ENCODE measurements at places on chromosomes 1 and 21.

DNA sequence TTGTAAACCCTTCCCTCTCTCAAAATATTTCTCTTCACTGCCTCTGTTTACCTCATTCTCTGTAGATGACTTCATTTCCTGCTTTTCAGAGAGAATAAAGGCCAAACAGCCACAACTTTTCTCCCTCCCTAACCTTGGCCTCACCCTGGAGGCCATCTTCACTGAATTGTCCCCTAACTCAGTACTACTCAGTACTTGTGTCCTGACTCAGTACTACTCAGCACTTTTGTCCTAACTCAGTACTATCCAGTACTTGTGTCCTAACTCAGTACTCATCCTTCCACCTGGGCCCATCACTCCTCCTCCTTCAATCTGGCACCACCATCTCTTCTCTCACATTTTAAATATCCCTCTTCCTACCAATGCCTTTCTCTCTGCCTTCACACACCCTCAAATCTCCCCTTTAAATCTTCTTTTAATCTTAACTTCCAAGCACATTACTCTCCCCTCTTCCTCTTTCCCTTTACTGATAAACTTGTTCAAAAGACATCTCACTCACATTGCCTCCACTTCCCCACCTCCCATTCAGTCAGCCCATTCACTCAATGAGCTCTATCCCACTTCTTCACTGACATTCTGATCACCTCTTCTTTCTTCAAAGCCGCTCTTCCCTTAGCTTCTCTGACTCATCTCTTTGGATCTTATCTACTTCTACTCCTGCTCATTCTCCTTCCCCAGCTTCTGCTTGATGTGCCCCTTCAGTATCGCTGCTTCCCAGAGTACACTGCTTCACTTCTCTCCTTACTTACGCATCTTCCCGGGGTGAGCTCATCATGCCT lies 121.4 kb downstream of the RNF220 start:
- H3K27me3 ChIP-seq = peaks cover 12% of the 10 kb centered on the region
- no peak for DNase-seq
- no peaks in the 10 kb centered on the region for H3K4me1 ChIP-seq
- no peak overlapping the region for H3K27ac ChIP-seq

DNA sequence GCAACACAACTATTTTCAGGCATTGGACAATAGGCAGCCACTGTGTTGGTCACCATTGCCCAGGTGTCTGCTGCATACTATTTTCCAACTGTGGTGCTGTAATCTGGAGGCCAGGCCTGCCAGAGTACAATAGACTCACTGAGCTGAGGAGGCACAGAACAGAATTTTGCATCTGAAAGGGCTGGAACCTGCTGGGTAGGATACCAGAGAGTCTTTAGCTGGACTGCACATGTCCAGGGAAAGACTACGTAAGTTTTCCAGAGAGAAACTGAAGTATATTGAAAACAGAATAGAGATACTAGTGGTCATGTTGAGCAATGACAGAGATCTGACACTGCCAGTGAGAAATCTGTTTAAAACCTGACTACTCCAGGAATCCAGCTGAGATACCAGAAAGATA lies 200.8 kb downstream of the RASAL2 start:
- H3K27me3 ChIP-seq = no peaks in the 10 kb centered on the region
- no peak for DNase-seq
- H3K4me1 ChIP-seq = no peaks in the 10 kb centered on the region
- H3K27ac ChIP-seq = no peak overlapping the region

DNA sequence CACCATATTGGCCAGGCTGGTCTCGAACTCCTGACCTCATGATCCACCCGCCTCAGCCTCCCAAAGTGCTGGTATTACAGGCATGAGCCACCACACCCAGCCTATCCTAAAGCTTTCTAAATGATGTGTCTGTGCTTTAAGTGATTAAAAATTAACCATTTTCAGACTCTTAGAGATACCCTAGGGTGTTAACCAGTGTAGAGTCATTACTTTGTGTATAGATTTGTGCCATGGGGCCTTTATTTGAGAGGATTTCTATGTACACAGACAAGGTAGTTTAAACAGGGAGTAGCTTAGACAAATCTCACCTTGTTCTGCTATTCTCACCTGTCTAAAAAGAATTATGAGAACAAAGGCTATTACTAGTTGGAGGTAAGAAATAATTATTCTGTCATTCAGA lies 12.7 kb upstream of the PLEKHM2 start:
- no peaks in the 10 kb centered on the region for H3K27me3 ChIP-seq
- no peak for DNase-seq
- H3K27ac ChIP-seq = no peak overlapping the region
- H3K4me1 ChIP-seq = peaks cover 5% of the 10 kb centered on the region
- no peak overlapping the region for H3K4me3 ChIP-seq
- no peaks in the 10 kb centered on the region for H3K36me3 ChIP-seq

DNA sequence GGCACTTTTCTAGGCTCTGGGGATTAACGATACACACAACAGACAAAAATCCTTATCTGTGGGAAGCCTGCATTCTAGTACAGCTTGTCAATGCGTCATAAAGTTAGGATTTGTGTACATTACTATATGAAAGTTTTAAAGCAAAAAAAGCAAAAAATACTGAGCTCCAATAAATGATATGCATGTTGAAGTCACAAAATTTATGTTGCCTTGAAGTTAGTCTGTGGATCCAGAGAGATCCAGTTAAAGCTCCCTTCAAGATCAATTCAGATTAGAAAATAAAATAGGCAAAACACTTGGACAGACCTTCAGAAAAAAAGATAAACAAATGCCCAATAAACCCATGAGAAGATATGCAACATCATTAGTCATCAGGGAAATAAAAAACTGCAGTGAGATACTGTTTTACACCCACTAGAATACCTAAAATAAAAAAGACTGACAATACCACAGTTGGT lies 33.1 kb upstream of the KCNQ4 start:
- H3K36me3 ChIP-seq = peaks cover 3% of the 10 kb centered on the region
- H3K4me1 ChIP-seq = peaks cover 15% of the 10 kb centered on the region
- no peaks in the 10 kb centered on the region for H3K27me3 ChIP-seq
- H3K27ac ChIP-seq = peak overlapping the region; percentile 63
- no peak overlapping the region for H3K4me3 ChIP-seq
- DNase-seq = no peak

DNA sequence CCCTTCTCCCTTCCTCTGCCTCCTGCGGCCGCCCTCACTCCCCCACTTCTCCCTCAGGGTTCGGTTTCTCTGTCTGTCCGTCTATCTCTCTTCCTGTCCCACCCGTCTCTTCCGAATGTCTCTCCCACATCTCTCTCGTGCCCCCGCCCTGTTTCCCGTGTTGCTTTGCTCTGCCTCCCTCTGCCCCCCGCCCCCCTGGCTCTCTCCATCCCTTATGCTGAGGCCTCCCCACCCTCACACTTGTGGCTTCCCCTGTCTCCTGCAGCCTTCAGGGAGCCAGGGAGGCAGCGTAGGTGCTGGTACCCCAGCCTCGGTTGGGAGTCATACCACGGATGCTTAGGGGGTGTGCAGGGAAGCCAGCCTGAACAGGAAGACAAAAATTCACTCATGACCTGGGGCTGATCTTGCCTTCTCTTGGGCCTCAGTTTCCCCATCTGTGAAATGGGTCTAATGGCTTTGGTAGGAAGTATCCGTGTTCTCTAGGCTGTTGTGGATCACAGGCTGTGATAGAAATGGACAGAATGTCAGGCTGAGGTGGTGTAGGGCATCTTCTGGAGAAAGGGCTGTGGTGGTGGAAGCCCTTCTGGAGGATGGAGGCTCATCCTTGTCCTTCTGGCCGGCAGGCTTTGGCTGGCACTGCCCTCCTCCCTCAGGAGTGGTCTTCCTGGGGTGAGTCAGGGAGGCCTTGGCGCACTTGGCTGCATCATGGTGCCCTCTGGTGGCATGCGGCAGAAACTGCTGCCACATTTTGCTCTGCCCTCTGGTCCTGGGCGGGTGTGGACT lies 55.5 kb downstream of the FOXO6 start:
- no peak overlapping the region for H3K4me3 ChIP-seq
- peaks cover 41% of the 10 kb centered on the region for H3K27me3 ChIP-seq
- peaks cover 2% of the 10 kb centered on the region for H3K4me1 ChIP-seq

DNA sequence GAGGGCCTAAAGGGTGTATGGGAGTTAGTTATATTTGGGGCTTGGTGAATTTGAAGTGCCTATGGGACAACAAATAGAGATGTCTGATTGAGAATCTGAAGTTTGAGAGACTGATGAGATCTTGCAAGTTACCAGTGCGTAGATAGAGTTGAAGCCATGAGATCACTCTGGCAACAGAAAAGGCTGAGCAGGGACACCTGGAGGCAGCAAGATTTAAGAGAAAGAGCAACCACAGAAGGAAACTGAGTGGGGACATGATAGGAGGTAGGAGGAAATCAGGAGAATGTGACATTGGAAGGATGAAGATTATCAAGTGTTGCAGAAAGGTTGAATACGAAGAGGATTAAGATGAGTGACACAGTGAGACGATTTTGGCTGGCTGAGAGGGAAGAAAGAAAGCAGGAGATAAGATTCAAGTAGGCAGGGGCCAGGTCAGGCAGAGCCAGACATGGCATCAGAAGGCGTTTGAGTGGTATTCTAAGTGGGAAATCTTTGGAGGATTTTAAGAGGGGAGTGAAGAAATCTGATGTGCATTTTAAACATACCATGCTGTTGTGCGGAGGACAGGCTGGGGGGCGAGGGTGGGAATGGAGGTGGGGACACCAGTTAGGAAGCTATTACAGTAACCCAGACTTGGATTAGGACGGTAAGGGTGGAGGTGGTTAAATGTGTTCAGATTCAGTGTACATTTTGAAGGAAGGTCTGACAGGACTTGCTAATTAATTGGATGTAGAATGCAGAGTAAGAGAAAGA lies 3.0 kb upstream of the MPL start:
- H3K27ac ChIP-seq = peak overlapping the region; percentile 67
- H3K27me3 ChIP-seq = peaks cover 10% of the 10 kb centered on the region
- H3K36me3 ChIP-seq = peaks cover 8% of the 10 kb centered on the region
- no peak overlapping the region for H3K4me3 ChIP-seq
- peaks cover 7% of the 10 kb centered on the region for H3K4me1 ChIP-seq

- no peak overlapping the region for H3K4me3 ChIP-seq
- DNase-seq = peak; percentile 38
- peaks cover 5% of the 10 kb centered on the region for H3K4me1 ChIP-seq
- H3K36me3 ChIP-seq = peaks cover 6% of the 10 kb centered on the region
- H3K27ac ChIP-seq = no peak overlapping the region
- H3K27me3 ChIP-seq = no peaks in the 10 kb centered on the region
Measured at GRCh38 chr1:93304716-93305138, 41.0 kb upstream of the DR1 start.

- no peak overlapping the region for H3K27ac ChIP-seq
- no peak overlapping the region for H3K4me3 ChIP-seq
- H3K4me1 ChIP-seq = peaks cover 14% of the 10 kb centered on the region
- DNase-seq = no peak
- no peaks in the 10 kb centered on the region for H3K36me3 ChIP-seq
- H3K27me3 ChIP-seq = no peaks in the 10 kb centered on the region
Measured at GRCh38 chr1:246297279-246298265, 209.5 kb downstream of the SMYD3 start.

- no peak for DNase-seq
- no peak overlapping the region for H3K4me3 ChIP-seq
- H3K4me1 ChIP-seq = no peaks in the 10 kb centered on the region
- H3K27me3 ChIP-seq = peaks cover 22% of the 10 kb centered on the region
Measured at GRCh38 chr1:199322278-199322677, 683.4 kb downstream of the PTPRC start.

GRCh38 chr1:167502719-167503462 lies 15.4 kb downstream of the CD247 start:
- H3K36me3 ChIP-seq = peaks cover 6% of the 10 kb centered on the region
- H3K4me3 ChIP-seq = peak overlapping the region; percentile 83
- peak overlapping the region; percentile 98 for H3K27ac ChIP-seq
- DNase-seq = no peak
- no peaks in the 10 kb centered on the region for H3K27me3 ChIP-seq

GRCh38 chr1:52141513-52142219 lies at the start of gene ZFYVE9:
Gene ZFYVE9, plus strand, starts transcription at chr1:52142089. Its CDS starts 91,118 bp downstream, at chr1:52233207.
- DNase-seq = peak; percentile 69
- H3K4me3 ChIP-seq = peak within 1 kb of the TSS; percentile 87
- H3K27me3 ChIP-seq = peaks cover 8% of the 10 kb centered on the region
- peaks cover 36% of the 10 kb centered on the region for H3K4me1 ChIP-seq
- no peaks in the 10 kb centered on the region for H3K36me3 ChIP-seq

GRCh38 chr1:24323281-24323680 lies 4.1 kb downstream of the GRHL3 start:
- no peak for DNase-seq
- H3K36me3 ChIP-seq = no peaks in the 10 kb centered on the region
- H3K4me3 ChIP-seq = no peak overlapping the region
- H3K4me1 ChIP-seq = peaks cover 44% of the 10 kb centered on the region

DNA sequence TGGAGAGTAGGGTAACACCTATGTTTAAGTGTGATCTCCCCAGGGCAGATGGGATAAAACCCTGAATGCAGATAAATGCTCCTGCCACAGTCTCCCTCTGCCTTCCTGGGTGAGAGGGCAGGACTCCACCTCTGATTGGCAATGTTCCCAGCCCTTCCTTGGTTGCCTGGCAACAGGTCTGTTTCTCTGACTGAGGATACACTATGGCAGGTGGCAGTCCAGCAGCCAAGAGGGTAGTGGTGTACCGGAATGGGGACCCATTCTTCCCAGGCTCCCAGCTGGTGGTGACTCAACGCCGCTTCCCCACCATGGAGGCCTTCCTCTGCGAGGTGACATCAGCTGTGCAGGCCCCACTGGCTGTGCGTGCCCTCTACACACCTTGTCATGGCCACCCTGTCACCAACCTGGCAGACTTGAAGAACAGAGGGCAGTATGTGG lies at the start of gene DCDC2B:
DCDC2B (plus strand) TSS at position 199 of the 438 bp plus-strand sequence; CDS start at position 204, 5 bp downstream.
- no peaks in the 10 kb centered on the region for H3K36me3 ChIP-seq
- no peaks in the 10 kb centered on the region for H3K27me3 ChIP-seq
- H3K4me3 ChIP-seq = no peak within 1 kb of the TSS
- no peak within 1 kb of the TSS for H3K27ac ChIP-seq
- no peak for DNase-seq

GRCh38 chr1:153417136-153417888 lies 992 bp downstream of the S100A7A start:
- H3K36me3 ChIP-seq = no peaks in the 10 kb centered on the region
- no peak overlapping the region for H3K4me3 ChIP-seq
- H3K4me1 ChIP-seq = no peaks in the 10 kb centered on the region

- H3K4me3 ChIP-seq = no peak overlapping the region
- no peaks in the 10 kb centered on the region for H3K36me3 ChIP-seq
- no peak for DNase-seq
- H3K27ac ChIP-seq = no peak overlapping the region
- H3K27me3 ChIP-seq = peaks cover 20% of the 10 kb centered on the region
Measured at GRCh38 chr1:3353876-3354275, 100.6 kb upstream of the ARHGEF16 start.

- H3K4me3 ChIP-seq = no peak overlapping the region
- H3K27ac ChIP-seq = no peak overlapping the region
- DNase-seq = no peak
Measured at GRCh38 chr1:220127076-220127475, 33.1 kb downstream of the IARS2 start.

DNA sequence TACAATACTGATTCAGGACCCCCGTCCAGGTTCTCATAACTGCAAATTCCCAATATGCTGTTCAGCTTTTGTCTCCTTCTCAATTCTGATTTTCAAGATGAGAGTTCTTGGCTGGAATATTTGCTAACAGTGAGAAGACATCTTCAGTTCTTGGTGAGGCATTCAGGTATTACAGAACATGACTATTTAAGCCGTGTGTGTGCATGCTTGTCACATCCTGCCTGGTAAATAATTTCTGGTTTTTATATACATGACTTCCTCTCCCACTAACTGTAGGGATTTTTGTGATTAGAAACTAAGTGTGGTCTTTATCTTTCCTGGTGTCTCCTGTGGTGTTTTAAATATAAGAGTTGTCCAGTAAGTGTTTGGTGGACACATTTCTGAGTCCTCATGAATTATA lies 10.2 kb upstream of the SLC19A2 start:
- no peak overlapping the region for H3K27ac ChIP-seq
- H3K4me1 ChIP-seq = peaks cover 2% of the 10 kb centered on the region

- DNase-seq = no peak
- H3K36me3 ChIP-seq = peaks cover 16% of the 10 kb centered on the region
- peak overlapping the region; percentile 68 for H3K27ac ChIP-seq
- H3K4me1 ChIP-seq = peaks cover 40% of the 10 kb centered on the region
Measured at GRCh38 chr1:90723590-90724108, 6.5 kb upstream of the BARHL2 start.
